ENCODE measurements at places on chromosomes 1 and 21.

DNA sequence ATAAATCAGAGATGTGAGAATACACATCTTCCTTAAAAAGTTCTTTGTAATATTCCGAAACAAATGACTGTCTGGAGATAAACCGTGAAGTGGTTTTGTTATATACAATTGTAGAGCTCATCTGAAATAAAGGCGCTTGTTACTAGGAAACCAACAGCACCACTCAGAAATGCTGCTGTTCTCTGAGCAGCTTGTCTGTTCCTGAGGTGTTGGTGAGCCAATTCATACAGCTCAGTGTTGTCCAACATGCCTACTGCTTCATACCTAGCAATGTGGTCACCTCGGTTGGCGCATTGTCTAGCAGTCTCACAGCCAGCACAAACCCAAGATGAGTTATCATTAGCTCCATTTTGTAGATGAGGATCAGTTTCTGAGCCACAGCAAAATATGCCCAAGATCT lies 44.4 kb downstream of the GFI1 start:
- DNase-seq, result no peak

DNA sequence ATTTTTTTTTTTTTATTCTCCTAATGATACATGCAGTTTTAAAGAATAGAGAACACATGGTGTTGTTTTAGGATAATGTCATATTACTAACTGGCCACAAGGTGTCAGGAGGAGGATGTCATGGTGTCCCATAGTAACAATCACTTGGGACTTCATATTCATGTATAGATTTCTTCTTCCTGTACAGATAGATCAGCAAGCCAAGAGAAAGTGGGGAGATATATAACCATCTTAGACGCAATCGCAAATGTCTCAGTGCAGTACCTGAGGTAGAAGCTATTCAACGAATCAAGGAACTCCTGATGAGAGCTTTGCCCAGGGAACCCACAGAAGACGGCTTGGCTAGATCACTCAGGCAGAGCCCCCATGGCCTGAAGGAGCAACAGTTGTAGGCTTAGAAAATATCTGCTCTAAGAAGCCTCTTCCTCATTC lies 12.3 kb downstream of the OR2T11 start:
- no peak for DNase-seq

DNA sequence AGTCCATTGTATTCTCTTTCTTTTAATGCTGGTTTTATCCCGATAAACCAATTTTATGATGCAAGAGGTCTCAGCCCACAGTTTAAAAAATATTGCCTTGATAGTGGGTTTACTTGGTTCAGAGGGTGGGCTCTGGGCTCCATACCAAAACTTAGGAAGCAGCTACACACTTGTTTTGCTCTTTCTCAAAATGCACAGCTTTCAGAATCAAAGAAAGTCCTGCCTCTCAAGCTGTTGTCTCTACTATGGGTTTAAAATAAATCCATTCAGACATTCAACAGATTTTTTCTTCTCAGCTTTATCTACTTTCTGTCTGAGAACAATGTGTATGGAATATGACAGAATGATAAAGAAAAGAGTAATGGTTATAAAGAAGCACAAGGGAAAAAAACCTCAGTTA lies 14.8 kb upstream of the HHAT start:
- no peak for DNase-seq

DNA sequence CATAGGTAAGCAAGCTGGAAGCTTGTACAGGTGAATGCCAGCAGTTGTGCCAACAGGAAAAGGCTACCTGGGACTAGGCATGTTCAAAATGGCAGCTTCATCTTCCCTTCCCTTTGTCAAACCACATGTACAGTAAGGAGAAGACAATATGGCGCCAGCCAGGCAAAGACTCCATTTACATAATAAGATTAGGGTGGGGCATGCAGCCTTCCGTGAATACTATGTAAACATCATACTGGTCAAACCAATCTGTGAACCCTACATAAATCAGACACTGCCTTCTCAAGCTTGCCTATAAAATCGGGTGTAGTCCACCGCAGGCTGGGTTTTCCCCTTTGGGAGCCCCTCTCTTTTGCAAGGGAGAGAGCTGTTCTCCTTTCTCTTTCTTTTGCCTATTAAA lies 24.6 kb downstream of the ATF3 start:
- DNase-seq, result no peak

DNA sequence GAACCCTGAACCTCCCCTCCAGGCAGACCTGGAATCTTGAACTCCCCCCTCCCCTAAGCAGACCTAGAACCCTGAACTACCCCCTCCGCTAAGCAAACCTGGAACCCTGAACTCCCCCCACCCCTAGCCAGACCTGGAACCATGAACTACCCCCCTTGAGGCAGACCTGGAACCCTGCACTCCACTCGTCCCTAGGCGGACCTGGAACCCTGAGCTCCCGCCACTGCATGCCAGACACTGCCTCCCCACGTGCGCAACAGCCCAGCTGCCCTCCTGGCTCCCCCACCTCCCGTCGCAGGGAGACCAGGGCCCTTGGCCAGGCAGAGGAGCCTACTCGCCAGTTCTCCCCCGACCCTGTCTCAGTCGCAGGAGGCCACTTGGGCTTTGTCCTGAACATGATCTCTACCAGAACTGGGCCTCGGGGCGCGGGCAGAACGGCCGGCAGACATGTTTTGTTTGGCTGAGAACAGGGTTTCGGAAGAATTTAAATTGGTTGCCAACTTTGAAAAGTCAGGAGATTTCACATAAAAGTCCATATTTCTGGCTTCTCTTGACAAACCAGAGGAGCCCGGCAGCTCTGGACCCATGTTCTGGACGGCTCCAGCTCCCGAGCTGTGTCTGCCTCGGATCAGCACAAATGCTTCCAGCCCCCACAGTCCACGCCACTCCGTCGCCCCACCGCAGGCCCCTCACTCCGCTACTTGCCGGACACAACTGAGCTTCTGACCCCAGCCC lies 9.2 kb upstream of the PLEKHG5 start:
- no peak for DNase-seq

DNA sequence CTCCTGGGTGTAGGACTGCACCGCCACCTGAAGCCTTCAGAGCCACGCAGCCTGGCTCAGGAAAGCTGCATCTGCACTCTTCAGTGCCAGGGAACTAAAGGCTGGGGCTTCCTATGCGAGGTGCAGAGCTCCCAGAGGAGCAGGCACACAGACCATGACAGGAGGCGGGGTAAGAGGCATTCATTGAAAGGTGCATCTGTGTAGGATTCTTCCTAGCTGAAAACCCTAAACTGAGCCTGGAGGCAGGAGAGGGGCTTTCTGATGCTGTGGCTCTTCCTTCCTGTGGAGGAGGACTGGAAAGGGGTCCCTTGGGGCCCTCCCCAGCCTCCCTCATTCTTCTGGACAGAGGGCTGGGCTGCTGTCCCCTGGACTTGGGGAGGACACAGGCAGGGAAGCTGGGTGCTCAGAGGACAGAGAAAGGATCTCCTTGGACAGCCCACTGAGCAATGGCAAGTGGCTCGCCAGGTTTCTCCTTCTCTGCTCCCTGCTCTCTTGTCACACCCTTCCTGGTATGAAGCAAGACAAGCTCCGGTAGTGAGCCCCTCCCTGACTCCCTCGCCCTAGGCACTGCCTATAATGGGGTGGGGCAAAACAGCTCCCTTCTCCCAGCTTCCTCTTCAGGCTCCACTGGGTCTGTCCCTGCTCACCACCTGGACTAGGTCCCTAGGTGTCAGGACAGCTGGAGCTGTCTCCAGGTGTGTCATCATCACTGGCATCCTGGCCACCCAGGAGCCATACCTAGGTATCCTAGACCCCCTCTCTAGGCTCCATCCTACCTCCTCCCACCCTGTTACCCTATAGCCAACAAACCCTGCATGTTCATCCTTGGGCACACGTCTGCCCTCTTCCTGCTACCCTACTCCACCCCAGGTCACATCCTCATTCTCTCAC lies 20.0 kb downstream of the S100A6 start:
- no peak for DNase-seq

DNA sequence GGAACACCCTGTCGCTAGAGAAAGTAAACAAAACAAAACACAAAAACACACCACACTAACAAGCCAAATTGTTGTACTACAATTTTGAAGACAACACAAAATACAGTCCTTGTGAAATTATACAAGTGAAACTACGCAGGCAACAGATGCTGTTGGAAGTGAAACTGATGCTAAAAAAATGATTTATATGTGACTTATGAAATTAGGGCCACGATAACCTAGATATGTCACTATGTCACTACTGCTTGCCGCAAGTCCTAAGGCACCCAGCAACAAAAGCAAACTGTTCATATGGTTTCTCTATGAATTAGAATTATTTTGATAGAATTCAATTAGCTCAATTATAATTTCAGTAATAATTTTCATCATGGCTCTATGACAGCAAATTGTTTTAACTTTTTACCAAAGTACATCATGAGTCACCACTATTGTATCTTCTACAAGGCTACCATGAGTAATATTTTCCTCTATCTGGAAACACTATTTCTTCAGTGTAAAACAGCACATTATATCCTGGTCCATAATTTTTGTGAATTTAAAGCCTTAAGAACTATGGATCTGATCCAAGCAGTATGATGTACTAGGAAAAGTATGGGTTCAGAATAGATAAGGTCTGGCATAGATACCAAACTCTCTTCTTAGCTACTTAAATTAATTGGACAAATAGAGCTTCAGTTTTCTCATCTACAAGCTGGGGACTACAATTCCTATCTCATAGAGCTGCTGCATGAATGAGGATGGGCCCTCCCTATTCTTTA lies 216.3 kb downstream of the COL11A1 start:
- DNase-seq, result no peak

DNA sequence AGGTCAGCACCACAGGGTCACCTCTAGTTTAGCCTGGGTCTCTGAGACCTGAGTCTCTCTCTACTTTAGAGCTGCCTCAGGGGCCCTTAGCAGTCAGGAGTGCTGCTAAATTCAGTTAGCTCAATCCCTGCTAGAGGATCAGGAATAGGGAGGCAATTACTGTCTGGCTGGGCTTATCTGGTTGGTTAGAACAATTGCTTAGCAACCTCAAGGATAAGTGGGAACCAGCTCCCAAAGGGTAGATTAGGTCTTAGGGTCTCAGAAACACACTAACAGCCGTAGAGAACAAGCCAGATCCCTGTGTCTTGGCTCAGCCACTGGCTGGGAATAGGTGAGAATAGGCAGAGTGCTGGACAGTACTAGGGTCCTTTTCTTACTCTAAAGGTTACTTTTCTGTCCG lies 7.7 kb downstream of the PM20D1 start:
- DNase-seq, result no peak

- peak; percentile 82 for DNase-seq
Observed at GRCh38 chr1:1779691-1780597, 1.7 kb upstream of the NADK start.

DNA sequence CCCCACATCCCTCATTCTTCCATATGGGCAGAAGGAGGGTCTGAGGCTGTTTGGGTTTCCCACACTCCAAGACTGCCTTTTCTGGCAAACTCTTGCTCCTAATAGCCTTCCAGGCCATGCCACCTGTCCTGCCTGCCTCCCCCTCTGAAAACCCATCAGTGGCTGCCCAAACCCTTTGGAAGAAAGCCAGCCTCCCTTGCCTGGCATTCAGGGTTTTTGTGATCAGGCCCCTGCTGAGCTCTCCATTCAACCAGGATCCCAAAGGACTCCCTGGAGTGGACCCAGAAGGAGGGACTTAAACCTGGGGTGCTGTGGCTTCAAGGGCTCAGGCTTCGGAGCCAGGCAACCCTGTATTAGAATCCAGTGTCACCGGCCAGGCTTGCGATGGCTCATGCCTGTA lies 4.2 kb upstream of the GUCA2A start:
- DNase-seq, result no peak

GRCh38 chr1:109817881-109818270 lies 54.2 kb upstream of the EPS8L3 start:
- no peak for DNase-seq

Data from activated naive CD4-positive, alpha-beta T cell treated with anti-CD3 and anti-CD28 coated beads, Interleukin-2, amount 10 ng/mL, durations not matched to agents 7 days and 5 days (primary cell).